Cardiac septum (tissue), 1 donor: ENCODE measurements at places on chromosomes 16 and 17. TPM values are rescaled to one million over a fixed set of nuclear protein-coding genes. Genes with fewer than 3 reads are reported as not detected.

CSH1 gene
- total RNA-seq = not detected

TP53TG3B gene
- total RNA-seq = not detected

GRCh38 chr17:46922804-46923635, at the start of gene GOSR2:
TSS of gene GOSR2 (plus strand) at chr17:46923160. CDS start at chr17:46923193, 33 bp downstream.
- DNase-seq = peak; percentile 96

KRTAP1-1 gene
- total RNA-seq = not detected

GRCh38 chr17:14152721-14153120, 83.4 kb downstream of the COX10 start:
- DNase-seq = no peak
